Activated naive CD8-positive, alpha-beta T cell treated with anti-CD3 and anti-CD28 coated beads for 36 hours (primary cell): ENCODE measurements at places on chromosomes 13 and 19. TPM values are rescaled to one million over a fixed set of nuclear protein-coding genes. Genes with fewer than 3 reads are reported as not detected.

Gene PLIN5
- total RNA-seq: 0.32 TPM

DNA sequence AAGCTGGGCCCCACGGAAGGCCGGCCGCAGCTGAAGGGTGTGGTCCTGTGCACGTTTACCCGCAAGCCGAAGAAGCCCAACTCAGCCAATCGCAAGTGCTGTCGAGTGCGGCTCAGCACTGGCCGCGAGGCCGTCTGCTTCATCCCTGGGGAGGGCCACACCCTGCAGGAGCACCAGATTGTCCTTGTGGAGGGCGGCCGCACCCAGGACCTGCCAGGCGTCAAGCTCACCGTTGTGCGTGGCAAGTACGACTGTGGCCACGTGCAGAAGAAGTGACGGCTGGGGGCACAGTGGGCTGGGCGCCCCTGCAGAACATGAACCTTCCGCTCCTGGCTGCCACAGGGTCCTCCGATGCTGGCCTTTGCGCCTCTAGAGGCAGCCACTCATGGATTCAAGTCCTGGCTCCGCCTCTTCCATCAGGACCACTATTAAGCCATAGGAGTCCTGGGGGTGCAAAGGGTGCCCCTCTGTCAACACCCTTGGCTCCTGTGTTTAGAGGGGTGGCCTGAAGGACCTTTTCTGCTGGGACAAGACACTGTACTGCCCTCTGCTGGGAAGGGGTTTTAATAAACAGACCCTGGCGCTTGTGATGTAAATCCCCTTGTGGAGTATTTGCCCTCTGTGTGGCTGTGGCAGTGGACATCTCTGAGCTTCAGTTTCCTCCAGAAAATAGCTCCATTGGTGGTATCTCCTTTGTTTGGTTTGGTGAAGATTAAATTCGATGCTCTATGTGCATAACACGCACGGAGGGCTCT lies 1.9 kb downstream of the MRPS12 start:
- DNase-seq: peak; percentile 35

DNA sequence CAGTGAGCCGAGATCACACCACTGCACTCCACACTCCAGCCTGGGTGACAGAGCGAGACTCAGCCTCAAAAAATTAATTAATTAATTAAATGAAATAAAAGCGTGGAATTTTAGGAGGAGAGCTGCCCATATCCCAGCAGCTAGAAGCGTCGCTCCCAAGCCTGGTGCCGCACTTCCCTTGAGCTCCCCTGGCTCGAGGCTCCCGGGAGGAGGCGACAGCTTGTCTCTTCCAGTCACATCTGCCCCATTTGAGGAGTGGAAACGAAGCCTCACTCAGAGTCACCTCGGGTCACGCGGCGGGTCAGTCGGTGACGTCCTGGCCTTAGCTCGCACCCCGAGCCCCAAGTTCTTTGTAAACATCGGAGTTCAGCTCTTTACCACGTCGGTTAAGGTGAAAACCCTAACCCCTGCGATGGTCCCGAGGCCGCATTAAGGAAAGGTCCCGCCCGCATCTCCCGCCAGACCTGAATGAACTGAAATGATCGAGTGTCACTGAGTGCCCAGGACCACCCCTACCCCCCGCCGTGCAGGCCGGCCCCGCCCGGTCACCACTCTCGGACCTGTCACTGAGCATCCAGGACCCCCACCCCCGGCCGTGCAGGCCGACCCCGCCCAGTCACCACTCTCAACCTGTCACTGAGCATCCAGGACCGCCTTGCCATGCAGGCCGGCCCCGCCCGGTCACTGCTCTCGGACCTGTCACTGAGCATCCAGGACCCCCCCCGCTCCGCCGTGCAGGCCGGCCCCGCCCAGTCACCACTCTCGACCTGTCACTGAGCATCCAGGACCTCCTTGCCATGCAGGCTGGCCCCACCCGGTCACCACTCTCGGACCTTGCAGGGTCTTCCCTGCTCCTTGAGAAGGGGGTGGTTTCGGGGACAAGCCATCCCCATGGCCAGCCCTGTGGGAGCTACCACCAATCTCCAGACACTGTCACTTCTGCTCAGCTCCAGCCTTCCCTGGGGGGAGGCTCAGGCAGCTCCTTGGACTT lies 176.9 kb downstream of the KDM4B start:
- DNase-seq: no peak

Gene SIGLEC8
- total RNA-seq: not detected
